Epithelial cell of proximal tubule (primary cell): ENCODE measurements at places on chromosomes 5 and 9.

- no peak for DNase-seq
These were observed 30.7 kb upstream of the TGFBR1 start for GRCh38 chr9:99073985-99074901.

DNA sequence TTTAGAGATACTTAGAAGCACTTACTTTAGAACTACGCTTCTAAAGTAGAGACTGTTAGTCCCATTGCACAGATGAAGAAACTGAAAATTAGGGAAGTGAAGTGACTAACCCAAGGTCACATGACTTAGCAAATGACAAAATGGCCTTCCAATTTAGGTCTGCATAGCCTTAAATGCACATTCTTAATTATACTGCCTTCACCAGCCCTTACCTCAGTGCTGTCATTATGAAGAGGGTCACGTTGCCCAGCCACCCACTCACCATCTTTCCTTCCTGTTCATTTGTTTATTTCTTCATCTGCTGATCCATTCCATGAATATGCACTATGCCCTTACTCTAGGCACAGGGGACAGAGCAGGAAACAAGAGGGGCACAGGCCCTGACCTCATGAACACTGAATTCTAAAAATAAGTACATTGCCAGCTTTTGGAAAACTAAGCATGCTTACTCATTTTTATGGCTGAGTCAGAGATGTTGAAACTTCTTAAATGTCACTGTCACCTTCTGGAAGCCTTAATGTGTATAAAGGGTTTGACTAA, 8.6 kb downstream of the HAVCR2 start:
- DNase-seq: no peak

- no peak for DNase-seq
These were observed 519 bp downstream of the ZER1 start for GRCh38 chr9:128771094-128771721.

- DNase-seq: no peak
These were observed 40.7 kb upstream of the S1PR3 start for GRCh38 chr9:88950341-88951154.

DNA sequence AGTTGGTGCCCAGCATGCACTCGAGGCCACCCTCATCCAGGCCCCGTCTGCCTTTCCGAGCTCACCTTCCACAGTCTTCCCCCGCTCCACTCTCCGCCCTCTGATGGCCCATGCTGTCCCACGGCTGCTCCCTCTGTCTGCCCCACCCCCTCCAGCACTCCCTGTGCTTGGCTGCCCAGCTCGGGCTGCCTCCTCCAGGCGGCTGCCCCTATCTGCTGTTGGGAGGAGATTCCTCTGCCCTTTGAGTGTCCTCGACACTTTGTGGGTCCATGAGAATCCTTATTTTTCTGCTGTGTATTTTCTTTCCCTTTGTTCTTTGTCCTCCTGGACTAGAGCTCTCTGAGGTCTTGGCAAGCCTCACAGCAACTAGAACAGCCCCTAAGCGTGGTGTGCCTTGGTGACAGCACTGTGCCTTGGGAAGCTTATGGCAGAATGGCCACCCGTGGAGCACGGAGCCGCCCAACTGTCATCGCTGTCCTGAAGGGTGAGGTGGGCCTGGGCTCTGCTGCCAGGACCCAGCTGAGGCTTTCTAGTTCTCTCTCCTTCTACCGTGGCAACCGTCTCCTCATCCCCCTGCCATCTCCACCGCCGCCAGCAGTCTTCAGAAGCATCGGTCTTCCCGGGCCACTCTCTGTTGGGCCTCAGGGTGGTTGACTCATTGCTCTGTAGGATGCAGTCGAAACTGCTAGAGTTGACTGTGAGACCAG, 5.2 kb downstream of the NTMT1 start:
- no peak for DNase-seq
